ENCODE measurements at places on chromosomes 3 and 15. TPM values are rescaled to one million over a fixed set of nuclear protein-coding genes. Genes with fewer than 3 reads are reported as not detected.

DNA sequence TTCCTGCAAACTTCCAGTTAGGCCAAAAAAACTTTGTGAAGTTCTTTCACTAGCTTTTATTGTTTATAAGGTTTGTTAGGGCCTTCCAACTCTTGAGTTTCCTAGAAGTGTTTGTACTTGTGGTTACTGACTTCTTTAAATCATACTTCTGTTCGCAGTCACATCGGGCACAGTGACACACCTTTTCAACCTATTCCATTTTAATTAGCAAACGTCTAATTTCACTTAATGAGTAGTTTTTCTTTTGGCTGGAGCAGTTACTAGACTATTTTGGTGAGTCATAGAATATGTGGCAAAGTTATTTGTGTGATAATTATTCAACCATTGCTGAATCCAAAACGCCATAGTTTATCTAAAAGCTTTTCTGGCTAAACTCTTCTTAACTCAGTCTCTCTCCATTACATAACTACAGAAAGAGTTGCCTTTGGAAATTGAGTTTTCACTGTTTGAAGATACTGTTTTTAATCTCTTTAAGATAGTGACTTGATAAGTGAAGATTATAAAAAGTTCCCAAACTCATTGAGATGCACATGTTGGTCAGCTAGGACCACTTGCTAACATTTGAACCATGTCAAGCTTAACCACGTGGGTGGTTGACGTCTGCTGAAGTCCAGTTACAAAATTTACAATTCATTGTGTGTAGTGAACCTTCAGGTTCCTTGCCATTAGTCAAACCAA is 21.5 kb downstream of the CNOT10 start:
- H3K4me1 ChIP-seq: no peaks in the 10 kb centered on the region
- H3K27me3 ChIP-seq: no peaks in the 10 kb centered on the region
- DNase-seq: no peak
- peaks cover 16% of the 10 kb centered on the region for H3K36me3 ChIP-seq

GRCh38 chr3:72346526-72346926 is 501.7 kb downstream of the SHQ1 start:
- H3K4me3 ChIP-seq: no peak overlapping the region
- DNase-seq: no peak
- no peak overlapping the region for H3K27ac ChIP-seq
- H3K36me3 ChIP-seq: no peaks in the 10 kb centered on the region
- H3K4me1 ChIP-seq: peaks cover 6% of the 10 kb centered on the region
- H3K27me3 ChIP-seq: no peaks in the 10 kb centered on the region

- no peak for DNase-seq
- no peaks in the 10 kb centered on the region for H3K27me3 ChIP-seq
- H3K27ac ChIP-seq: no peak overlapping the region
- no peaks in the 10 kb centered on the region for H3K36me3 ChIP-seq
- no peaks in the 10 kb centered on the region for H3K4me1 ChIP-seq
Measured at GRCh38 chr3:112140584-112140983, 7.5 kb upstream of the GCSAM start.

DNA sequence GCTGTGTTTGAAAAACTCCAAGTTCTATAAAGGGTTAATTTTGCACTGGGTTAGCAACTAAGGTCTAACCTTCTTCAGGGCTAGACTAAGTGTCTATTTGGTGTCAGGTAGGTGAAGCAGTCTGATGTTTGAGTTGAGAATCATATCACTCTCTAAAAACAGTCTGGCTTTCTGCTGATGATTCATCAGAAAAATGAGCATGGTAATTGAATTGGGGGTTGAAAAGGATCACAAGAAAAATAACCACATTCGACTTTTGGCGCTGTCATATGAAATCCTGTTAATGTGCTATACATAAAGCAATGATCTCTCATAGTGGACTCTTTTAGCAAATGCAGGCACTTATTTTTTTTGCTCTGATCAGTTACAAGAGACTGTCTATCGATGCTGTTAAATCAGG is 242.2 kb upstream of the AZI2 start:
- DNase-seq: no peak
- no peaks in the 10 kb centered on the region for H3K4me1 ChIP-seq

DNA sequence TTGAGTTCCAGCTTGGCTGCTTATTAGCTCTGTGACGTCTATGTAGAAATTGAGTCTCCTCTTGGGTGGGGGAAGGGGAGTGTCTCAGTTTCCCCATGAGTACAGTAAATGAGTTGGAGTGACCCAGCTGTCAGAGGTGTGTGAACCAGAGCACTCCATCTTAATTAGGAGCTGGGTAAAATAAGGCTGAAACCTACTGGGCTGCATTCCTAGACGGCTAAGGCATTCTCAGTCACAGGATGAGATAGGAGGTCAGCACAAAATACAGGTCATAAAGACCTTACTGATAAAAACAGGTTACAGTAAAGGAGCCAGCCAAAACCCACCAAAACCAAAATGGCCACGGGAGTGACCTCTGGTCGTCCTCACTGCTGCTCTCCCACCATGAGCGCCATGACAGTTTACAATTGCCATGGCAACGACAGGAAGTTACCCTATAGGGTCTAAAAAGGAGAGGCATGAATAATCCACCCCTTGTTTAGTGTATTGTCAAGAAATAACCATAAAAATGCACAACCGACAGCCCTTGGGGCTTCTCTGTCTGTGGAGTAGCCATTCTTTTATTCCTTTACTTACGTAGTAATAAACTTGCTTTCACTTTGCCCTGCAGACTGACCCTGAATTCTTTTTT is 222.4 kb downstream of the CACNA2D3 start:
- no peaks in the 10 kb centered on the region for H3K36me3 ChIP-seq
- no peak overlapping the region for H3K27ac ChIP-seq
- no peaks in the 10 kb centered on the region for H3K4me1 ChIP-seq
- no peak overlapping the region for H3K4me3 ChIP-seq
- no peak for DNase-seq
- H3K27me3 ChIP-seq: peaks cover 4% of the 10 kb centered on the region

CEP97 gene
- polyA plus RNA-seq: 5.3 TPM

DAZL gene
- polyA plus RNA-seq: not detected

AHSG gene
- 1.8 TPM for polyA plus RNA-seq

- H3K27me3 ChIP-seq: no peaks in the 10 kb centered on the region
- H3K4me1 ChIP-seq: peaks cover 2% of the 10 kb centered on the region
- H3K27ac ChIP-seq: no peak overlapping the region
- no peak for DNase-seq
- H3K4me3 ChIP-seq: no peak overlapping the region
Measured at GRCh38 chr3:182755308-182755707, 38.0 kb upstream of the ATP11B start.

DNA sequence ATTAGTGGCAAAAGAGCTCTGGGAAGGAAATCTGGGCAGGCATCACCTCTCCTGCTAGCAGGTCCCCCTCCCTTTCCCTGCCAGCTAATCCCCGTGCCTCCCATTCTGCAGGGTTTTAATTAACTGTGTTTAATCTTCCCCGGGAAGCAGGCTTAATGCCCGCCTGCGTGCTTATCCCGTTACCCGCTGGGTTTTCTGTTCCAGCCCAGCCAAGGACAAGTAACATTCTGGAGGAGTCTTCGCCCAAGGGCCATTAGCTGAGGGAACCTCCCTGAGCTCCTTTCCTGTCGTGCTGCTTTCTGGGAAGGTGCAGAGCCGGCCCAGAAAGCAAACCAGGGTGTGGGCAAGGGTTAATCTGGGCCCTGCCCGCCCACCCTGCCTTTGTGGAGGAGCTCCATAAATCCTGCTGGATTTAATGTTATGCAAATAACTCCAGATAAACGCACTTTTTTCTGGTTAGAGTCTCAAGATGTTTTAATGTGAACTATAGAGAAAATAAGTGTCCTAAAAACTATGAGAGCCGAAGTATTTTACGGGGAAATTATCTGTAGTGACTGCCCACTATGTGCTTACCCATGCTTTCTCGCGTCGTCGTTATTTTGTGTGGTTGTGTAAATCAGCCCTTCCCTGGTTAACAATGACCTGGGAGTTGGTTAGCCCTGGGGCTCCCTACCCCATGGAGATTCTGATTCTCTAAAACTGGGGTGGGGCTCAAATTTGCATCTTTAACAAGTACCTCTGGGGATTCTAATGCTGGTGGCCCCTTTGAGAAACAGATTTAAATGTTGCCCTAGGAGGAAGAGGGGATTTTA is 25.9 kb downstream of the TRIM71 start:
- no peak for DNase-seq
- H3K27me3 ChIP-seq: no peaks in the 10 kb centered on the region
- H3K4me3 ChIP-seq: no peak overlapping the region
- H3K36me3 ChIP-seq: no peaks in the 10 kb centered on the region

DNA sequence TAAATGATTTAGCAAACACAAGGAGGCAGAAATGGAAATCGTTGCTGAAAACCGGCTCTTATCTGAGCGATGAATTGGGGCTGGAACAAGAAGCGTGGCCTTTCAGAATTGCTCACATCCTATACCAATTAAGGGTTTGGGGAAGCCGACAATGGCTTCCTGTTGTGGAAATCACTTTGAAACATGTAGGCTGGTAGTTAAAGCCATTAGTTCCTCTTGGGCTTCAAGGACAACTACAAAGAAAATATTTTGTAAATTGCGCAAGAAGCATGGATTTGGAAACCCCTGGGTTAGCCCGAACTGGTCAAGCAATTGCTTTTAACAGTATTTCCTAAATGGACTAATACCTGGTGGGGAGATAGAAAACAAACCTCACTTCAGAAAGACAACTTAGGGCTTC is 182.4 kb downstream of the ADAMTS9 start:
- H3K4me1 ChIP-seq: peaks cover 2% of the 10 kb centered on the region
- no peak for DNase-seq
- H3K36me3 ChIP-seq: no peaks in the 10 kb centered on the region

DNA sequence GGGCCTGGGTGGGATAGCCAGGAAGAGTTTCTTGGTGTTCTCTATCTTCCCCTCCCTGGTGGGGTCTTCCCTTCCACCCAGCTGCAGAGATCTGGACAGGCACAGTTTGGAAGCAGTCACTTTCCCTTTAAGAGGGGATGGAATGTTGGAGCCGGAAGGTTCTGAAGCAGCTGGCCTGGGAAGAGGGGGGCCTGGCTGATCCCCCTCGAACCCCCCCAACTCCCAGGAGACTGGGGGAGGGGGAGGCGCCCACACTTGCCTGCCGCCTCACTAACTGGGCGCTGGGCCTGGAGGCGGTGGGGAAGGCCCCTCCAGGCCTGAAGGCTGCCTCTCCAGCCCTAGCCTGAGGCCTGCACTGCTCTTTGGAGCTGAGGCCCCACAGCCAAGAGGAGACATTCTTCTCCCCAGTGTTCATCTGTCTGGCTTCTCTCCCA is 1.4 kb downstream of the DVL3 start:
- peak overlapping the region; percentile 99 for H3K4me3 ChIP-seq
- peak overlapping the region; percentile 94 for H3K27ac ChIP-seq
- peaks cover 2% of the 10 kb centered on the region for H3K36me3 ChIP-seq
- H3K27me3 ChIP-seq: no peaks in the 10 kb centered on the region
- peaks cover 18% of the 10 kb centered on the region for H3K4me1 ChIP-seq
- DNase-seq: peak; percentile 71

DNA sequence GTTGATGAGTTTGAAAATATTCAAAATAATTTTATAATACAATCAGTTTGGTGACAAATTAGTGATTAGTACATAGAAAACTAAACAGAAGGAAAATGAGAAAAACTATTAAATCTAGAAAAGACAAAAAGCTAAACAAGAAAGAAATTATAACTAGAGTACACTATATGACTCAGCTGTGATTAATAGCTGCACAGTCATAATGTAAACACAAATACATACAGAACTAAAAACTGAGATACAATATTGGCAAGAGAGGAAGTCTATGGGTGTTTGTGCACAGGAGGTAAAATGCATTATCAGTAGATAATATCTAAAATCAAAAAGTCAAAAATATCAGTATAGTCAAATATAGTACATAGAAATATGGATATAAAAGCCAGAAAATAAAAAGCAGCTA is 80.7 kb upstream of the PCSK6 start:
- H3K27ac ChIP-seq: no peak overlapping the region
- DNase-seq: no peak
- H3K4me3 ChIP-seq: no peak overlapping the region

DNA sequence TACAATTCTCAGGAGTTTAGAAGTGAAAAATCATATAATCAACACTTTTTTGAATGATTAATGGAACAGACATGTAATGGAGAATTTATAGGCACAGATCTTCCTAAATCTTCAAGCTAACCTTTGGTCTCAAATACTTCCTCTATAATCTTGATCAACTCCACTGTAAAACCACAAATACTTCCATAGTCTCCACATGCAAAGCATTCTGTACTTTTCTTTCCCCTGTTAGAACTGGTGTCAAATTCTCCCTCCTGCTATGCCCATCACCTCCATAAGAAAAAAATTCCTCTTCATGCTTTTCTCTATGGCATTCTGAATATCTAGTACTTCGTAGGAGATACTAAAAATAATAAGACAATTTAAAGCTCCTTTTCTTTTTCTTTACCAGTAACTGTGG is 214.3 kb downstream of the ADAMTS9 start:
- H3K4me3 ChIP-seq: no peak overlapping the region
- no peaks in the 10 kb centered on the region for H3K36me3 ChIP-seq
- H3K27me3 ChIP-seq: no peaks in the 10 kb centered on the region
- H3K27ac ChIP-seq: no peak overlapping the region

- H3K4me1 ChIP-seq: no peaks in the 10 kb centered on the region
- H3K27me3 ChIP-seq: no peaks in the 10 kb centered on the region
- H3K27ac ChIP-seq: no peak overlapping the region
- DNase-seq: no peak
- no peak overlapping the region for H3K4me3 ChIP-seq
- no peaks in the 10 kb centered on the region for H3K36me3 ChIP-seq
Measured at GRCh38 chr3:110174908-110175307, 837.6 kb upstream of the DPPA4 start.

DNA sequence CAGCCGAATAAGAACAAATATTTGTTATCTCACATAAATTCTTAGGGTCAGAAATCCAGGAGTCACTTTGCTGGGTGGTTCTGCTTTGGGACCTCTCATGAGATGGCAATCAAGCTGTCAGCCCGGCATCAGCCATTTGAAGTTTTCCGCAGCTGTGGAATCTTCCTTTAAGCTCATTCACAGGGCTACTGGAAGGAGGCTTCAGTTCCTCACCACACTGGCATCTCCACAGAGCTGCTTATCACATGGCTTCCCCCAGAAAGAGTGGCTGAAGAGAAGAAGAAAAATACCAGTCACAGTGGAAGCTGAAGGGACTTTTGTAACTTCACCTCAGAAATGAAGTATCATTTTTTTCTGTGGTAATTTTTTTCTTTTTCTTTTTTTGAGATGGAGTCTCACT is 267.7 kb downstream of the CHL1 start:
- no peaks in the 10 kb centered on the region for H3K27me3 ChIP-seq
- no peaks in the 10 kb centered on the region for H3K4me1 ChIP-seq
- H3K36me3 ChIP-seq: no peaks in the 10 kb centered on the region
- no peak overlapping the region for H3K4me3 ChIP-seq
- no peak overlapping the region for H3K27ac ChIP-seq

GRCh38 chr3:65830948-65831732 is 207.6 kb downstream of the MAGI1 start:
- H3K4me3 ChIP-seq: no peak overlapping the region
- no peak for DNase-seq
- no peaks in the 10 kb centered on the region for H3K36me3 ChIP-seq
- H3K27me3 ChIP-seq: no peaks in the 10 kb centered on the region

DNA sequence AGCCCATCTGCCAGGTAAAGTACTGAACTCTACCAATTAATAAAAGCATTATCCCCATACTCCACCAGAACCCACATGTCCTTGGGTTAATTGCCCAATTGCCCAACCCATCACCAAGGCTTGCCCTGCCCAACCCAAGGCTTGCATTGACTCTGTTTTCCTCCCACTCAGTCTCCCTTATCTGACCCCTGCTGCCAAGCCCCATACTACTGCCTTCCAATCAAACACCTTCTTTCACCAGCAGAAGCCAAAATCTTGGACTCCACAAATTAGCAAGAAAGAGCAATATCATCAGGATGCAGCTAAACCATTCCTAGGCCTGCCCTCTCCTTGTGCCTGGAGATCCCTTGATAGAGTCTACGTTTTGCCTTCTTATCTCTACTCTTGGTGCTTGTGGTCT is 602.9 kb downstream of the NTRK3 start:
- no peak overlapping the region for H3K4me3 ChIP-seq
- H3K27ac ChIP-seq: no peak overlapping the region
- no peaks in the 10 kb centered on the region for H3K4me1 ChIP-seq

ZNF660 gene
- 5.7 TPM for polyA plus RNA-seq

TMOD2 gene
- 12.4 TPM for polyA plus RNA-seq

ECE2 gene
- polyA plus RNA-seq: 1.4 TPM

All from large intestine (tissue), 12 donors.